ENCODE measurements at places on chromosomes 1 and 21.

DNA sequence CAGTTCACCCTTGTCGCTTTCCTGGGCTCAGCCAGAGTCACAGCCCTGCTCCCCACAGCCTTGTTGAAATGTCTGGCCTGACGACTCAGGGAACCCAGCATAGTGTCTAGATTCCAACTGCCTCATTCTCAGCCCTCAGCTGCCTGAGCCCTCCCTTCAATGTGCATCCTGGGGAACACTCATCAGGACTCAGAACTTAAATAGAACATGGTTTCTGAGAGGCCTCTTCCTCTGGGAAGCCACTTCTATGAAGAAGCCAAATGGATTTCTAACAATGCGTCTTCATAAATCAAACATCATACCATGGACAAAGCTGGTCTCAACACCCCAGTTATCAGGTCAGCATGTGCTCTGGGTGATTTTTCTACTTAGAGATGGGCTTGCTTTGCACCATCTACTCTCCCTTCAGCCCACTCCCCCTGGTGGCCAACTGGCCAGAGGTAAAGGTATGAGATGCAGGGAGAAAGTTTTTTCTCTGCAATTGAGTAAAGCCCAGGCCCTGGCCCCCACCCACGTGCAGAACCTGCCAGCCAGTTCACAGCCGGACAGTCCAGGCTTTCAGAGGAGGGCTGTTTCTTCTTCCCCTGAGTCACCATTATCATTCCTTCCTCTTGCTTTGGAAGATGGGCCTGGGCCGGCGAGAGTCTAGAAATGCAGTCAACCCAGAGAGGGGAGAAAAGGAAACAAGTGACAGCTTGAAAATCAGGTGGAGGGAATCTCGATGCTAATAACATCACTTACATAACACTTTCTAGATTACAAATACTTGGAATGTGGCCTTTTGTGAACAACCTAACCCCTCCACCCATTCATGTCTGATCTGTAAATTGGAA is 32.1 kb downstream of the CD244 start:
- peak; percentile 49 for DNase-seq

DNA sequence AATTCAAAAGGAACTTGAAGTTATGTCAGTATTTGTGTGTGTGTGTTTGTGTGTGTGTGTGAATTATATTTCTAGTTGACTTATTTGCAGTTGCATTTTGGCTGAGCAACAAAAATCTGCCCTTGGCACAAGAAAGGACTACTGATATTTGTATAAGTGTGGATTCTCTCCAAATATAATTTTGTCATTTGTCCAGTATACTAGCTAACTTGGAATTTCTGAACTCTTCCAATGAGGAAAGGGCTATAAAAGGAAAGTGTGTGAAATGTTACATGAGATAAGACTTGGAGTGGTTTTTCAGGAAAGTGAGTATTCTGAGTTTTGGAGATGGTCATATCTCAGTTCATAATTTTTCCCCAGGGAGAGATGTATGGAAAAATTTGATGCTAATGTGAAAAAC is 1384.1 kb upstream of the B3GALT2 start:
- no peak for DNase-seq

- DNase-seq = no peak
Measured at GRCh38 chr1:10860682-10861081, 64.2 kb upstream of the CASZ1 start.

- no peak for DNase-seq
Measured at GRCh38 chr1:118944546-118944945, 43.6 kb downstream of the TBX15 start.

Measured in urothelium cell line (cell line).